AG04450 (cell line): ENCODE measurements at places on chromosomes 3 and 15.
A peak's percentile ranks its signal among the peaks of the same experiment; 100 is the strongest.

- no peak for DNase-seq
Measured at GRCh38 chr3:159032311-159032710, 230.5 kb downstream of the MFSD1 start.

GRCh38 chr3:197801891-197802778 is 11.1 kb downstream of the LRCH3 start:
- no peak for DNase-seq

- no peak for DNase-seq
Measured at GRCh38 chr15:43439268-43439667, 53.7 kb downstream of the TP53BP1 start.

DNA sequence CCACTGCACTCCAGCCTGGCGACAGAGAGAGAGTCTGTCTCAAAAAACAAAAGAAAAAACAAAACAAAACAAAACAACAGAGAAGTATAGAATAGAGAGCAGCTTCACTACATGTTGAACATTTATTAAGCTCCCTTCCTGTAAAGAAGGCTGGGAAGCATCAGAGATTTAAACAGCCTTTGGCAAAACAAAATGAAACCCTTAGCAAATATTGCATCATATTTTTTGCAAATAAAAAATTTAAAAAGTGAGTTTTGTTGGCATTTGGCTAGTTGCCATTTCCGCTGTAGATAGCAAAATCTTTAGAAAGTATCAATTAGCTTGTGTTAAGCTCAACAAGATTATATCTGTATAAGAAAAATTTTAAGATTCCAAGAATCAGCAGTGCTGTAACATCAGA is 151.2 kb downstream of the SERPINI1 start:
- DNase-seq = no peak

- no peak for DNase-seq
Measured at GRCh38 chr3:49018707-49019006, 277 bp upstream of the DALRD3 start.

- no peak for DNase-seq
Measured at GRCh38 chr15:67281714-67282113, 27.1 kb downstream of the IQCH start.

- DNase-seq = no peak
Measured at GRCh38 chr3:159766563-159767185, 222.0 kb upstream of the IL12A start.

DNA sequence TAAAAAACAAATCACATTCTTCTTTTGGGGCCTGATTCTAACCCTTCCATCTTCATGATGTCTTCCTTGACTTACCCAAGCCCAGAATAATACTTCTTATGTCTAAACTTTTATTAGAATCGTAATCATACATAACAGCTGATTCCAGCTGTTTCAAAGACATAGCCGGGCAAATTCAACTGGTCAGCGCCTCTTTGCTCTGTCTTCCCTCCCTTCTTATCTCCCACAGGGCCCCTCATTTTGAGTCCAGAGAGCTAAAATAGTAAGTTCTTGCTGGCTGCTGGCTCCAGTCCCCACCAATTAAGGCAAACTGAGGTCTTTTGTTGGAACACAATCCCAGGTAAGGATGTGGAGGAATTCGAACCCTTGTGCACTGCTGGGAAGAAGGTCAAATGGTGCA is 108.6 kb downstream of the ADCY5 start:
- DNase-seq = no peak

DNA sequence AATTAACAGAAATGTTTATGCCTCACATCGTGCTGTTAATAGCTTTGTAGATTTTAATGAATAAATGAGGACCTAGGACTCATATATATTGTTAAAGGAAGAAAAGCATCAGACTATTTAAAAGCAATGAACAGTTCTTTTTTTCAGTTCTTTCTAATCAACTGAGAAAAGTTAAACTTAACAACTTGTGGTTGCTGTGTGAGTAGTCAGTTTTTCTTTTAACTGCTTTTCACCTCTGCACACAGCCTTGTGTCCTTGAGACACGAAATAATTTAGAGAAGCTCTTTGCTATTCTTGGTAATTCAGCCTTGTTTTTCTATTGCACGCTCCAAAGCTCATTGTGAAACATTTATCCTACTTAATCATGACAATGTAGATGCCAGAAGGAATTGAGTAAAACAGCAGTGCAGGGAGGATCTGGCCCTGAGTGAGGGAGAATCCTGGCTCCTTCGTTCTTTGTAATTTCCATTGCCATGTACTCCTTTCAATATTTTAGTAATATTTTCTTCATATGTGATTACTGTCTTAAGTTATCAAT is 499.0 kb downstream of the PYDC2 start:
- DNase-seq = no peak

GRCh38 chr15:65020419-65020818 is 9.0 kb downstream of the MTFMT start:
- no peak for DNase-seq

DNA sequence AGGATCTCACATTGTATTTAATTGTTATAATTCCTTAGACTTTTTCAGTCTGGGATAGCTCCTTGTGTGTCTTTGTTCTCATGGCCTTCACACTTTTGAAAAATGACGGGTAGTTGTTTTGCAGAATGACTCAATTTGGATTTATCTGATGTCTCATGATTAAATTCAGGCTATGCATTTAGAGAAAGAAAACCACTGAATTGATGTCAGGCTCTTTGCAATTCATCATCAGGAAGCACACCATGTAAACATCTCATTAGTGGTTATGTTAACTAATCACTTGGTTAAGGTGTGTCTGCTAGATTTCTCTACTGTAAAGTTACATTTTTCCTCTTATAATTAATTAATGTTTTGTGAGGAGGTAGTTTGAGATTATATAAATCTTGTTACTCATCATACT is 8.0 kb upstream of the SLC22A13 start:
- DNase-seq = no peak

- DNase-seq = no peak
Measured at GRCh38 chr15:73026511-73027054, 25.7 kb upstream of the NEO1 start.

DNA sequence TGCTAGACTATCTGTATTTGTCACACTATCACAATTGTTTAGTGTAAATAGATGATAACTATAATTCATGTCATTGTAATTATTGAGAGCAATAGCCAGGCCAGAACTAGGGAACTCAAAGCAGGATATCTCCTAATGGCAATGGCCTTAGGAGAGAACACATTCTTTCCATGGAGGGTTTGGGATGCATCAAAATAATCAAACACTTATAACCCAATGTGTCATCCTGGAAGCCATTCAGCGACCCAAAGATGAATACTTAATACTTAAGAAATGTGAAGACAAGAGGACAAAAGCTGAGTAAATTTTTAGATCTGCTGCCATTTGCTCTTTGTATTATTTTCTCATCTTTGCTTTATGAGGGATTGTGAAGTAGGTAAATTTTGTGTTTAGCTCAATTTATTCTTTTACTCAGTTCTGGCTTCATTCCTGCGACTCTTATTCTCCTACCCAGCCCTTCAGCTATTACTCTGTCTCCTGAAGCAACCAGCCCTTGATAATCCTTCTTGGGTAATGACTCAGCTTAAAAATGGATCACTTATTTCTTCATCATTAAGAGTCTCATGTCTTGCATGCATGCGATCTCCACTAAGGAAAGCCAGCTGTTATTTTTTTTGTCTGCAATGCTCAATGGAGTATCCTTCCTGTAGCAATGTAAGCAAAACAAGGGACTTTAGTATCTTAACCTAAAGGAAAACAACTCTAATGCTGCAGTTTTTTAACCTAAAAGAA is 2.0 kb downstream of the OR4F15 start:
- DNase-seq = peak; percentile 65

DNA sequence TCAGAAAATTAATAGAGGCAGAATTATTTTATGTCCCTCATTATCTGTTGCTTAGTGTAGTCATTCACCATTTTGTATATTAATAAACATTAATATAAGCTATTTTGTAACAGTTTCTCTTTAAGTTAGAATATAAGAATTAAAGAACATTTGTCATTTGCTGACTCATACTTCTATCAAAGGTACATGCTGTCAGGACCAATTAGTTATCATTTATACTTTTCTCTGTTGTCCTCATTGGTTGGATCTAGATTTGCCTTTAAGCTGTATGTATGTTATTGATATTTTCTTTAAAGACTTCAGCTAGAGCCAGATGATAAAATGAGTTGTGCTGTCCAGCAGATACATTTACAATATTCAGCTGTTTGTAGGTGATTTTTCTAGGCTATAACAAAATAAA is 168.4 kb upstream of the MLF1 start:
- DNase-seq = no peak

- DNase-seq = peak; percentile 13
Measured at GRCh38 chr15:57751177-57751800, 44.8 kb downstream of the POLR2M start.

DNA sequence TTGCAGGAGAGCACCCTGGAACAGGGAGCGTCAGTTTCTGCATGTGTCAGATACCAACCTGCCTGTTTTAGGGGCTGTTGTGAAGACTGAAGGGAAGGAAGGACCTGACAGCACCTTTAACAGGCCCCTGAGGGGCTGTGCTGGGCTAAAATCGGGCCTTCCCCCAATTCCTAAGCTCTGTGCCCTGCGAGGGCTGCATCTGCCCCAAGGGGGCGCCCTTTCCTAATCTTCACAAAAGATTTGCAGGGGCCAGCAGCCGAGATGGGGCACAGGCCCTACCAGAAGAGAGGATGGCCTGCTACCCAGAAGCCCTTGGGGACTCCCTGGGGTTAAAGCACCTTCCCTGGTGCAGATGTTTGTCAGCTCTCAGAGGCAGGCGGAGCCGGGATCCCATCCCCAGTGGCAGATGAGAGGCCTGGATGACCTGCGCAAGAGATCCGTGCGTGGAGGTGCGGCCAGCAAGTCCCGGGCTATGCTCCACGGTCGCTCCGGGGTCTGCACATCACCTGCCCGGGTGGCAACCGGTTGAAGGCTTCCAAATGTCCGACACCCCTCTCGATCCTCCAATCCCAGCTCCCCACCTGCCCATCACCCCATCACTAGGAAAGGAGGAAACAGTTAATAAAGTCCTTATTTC is 53.6 kb downstream of the RHCG start:
- DNase-seq = no peak

DNA sequence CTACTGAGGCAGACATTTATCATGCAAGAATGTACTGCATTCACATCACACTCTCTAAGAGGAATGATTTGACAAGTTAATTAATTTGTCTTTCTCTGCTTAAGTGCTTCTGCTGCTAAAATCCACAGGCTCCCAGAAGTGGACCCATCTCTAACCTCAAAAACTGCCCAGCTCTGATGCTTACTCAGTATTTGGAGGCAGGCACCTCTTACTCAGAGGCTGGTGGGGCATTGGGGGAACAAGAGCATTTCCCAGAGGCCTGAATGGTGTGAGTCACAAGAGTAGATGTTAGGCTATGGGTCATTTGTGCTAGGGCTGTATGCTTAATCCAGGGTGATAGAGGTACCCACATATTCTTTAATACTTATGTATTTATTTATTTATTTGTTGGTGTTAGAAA is 34.4 kb upstream of the HCN4 start:
- DNase-seq = no peak

DNA sequence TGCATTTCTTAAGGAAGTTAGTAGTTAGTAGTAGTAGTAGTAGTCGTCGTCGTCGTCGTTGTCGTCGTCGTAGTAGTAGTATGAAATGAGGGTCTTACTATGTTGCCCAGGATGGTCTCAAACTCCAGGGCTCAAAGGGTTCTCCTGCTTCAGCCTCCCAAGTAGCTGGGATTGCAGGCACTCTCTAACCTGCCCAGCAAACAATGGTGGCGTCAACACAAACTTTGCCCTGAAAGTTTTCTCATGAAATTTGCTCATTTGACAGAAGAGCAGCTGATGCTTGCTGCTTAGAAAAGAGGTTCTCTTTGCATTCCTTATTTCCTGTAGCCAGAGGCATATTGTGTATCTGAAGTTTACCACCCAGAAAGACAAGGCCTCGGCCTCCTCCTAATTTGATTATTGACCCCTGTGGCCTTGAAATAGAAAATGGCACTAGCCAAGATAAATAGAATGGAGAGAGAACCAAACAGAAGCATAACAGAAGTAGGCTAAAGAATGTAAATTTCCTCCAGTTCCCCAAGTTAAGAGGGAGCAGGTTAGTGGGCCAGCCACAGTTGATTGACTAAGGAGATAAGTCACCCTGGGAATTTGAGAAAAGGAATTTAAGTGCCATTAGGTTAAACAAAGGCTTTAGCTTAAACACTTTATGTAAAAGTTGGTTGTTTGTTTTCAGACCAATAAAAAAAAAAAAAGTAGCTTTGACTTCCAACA is 166.2 kb upstream of the ROBO2 start:
- DNase-seq = no peak
